PC-3 (cell line): ENCODE measurements at places on chromosomes 11 and 22. TPM values are rescaled to one million over a fixed set of nuclear protein-coding genes. Genes with fewer than 3 reads are reported as not detected.

PANX3 gene
- total RNA-seq = not detected in 2 replicates

GGTLC2 gene
- total RNA-seq = not detected in 2 replicates

TRPM5 gene
- 0.06 TPM in 1 of 2 replicates, not detected in the other for total RNA-seq

TRIM29 gene
- total RNA-seq = 31.8 and 38.5 TPM in 2 replicates

FAM227A gene
- 1.2 and 2.2 TPM in 2 replicates for total RNA-seq

GRCh38 chr11:73372375-73372993 is 3.7 kb upstream of the RELT start:
- H3K4me3 ChIP-seq = no peak overlapping the region
- H3K36me3 ChIP-seq = no peaks in the 10 kb centered on the region
- DNase-seq = peak; percentile 44
- no peak overlapping the region for H3K27ac ChIP-seq
- H3K27me3 ChIP-seq = no peaks in the 10 kb centered on the region

DNA sequence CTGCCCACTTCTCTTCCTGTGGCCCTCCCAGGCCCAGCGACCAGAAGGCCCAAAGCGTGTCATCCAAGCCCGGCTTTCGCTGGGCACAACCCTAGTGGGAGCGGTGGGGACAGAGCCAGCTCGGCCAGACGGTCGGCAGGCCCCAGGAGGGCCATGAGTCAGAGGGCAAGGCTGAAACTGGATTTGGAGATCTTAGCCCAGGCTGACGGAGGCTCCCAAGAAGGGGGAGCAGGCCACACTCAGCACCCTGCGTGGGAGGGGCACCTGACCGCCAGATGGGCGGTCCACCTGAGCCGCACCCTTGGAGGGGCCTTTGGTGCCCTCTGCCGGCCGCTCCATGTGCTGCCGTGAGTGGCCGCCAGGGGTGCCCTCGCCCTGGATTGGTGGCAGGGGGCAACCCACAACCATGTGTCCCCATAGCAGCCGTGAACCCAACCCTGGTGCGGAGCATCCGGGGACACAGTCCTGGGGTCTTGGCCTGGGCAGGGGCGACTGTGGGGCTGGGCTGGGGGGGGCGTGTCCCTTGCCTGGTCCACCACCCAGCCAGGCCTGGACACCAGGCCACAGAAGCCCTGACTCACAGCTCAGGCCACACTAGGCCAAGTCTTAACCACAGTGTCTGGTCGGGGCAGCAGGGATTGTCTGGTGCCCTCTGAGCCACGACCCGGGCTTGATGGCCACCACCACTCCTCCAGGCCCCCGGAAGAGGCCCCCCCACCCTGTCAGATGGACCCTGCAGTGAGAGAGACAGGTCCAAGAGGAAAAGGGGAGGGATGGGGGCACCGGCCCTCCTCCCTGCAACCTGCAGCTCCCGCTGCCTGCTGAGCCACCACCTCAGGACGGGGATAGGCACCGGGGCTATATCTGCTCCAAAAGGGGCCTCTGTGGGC is 19.2 kb upstream of the TALDO1 start:
- H3K27ac ChIP-seq = peak overlapping the region; percentile 83
- H3K4me1 ChIP-seq = peaks cover 17% of the 10 kb centered on the region
- H3K27me3 ChIP-seq = no peaks in the 10 kb centered on the region
- H3K36me3 ChIP-seq = peaks cover 7% of the 10 kb centered on the region

- no peak for DNase-seq
- no peak overlapping the region for H3K4me3 ChIP-seq
- no peaks in the 10 kb centered on the region for H3K36me3 ChIP-seq
- H3K4me1 ChIP-seq = no peaks in the 10 kb centered on the region
- H3K27ac ChIP-seq = no peak overlapping the region
Measured at GRCh38 chr11:106854429-106854828, 163.8 kb downstream of the GUCY1A2 start.

GRCh38 chr22:49929211-49929979 is 11.0 kb downstream of the CRELD2 start:
- H3K4me3 ChIP-seq = peak overlapping the region; percentile 53; the same call in 1 of the 2 replicates
- peaks cover 12% of the 10 kb centered on the region for H3K4me1 ChIP-seq
- H3K36me3 ChIP-seq = no peaks in the 10 kb centered on the region
- no peak overlapping the region for H3K27ac ChIP-seq
- no peaks in the 10 kb centered on the region for H3K27me3 ChIP-seq
- peak; percentile 62 for DNase-seq

DNA sequence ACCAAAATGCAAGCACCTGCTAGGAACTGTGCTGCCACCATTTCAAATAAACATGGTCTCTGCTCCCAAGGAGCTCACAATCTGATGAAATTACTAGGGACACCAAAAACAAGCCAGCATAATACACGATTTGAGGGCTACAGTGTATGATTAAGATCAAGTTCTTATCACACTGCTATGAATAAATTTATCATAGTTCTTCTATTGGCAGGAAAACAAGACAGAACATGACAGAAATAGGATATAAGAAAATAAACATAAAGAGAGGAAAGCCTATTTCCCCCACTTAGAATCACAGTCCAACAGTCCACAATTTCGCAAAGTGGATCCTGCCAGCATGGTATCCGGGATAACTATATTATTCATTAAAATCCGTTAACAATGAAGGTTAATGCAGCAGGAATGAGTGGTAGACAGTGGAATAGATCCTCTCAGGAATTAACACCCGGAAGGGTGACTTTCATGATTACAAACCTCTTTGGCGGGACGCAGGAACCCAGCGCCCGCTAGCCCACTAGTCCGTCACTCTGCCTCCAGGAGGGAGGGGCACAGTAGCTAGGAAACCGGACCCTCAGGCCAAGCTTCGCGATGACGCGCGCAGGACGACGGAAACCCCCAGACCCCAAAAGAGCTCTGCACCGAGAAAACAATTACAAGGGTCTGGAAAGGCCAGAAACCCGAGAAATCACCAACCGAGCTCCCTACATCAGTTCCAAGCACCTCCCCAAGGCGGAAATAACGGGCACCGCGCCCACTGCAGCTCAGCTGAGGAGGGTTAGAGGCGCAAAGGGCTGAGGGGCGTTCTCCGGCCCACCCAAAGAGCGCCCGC is 607 bp downstream of the CCDC82 start:
- peak overlapping the region; percentile 40 for H3K27ac ChIP-seq
- H3K4me3 ChIP-seq = peak overlapping the region; percentile 89
- no peaks in the 10 kb centered on the region for H3K27me3 ChIP-seq
- no peaks in the 10 kb centered on the region for H3K36me3 ChIP-seq

GRCh38 chr22:42769238-42769573 is 48.5 kb upstream of the A4GALT start:
- H3K36me3 ChIP-seq = no peaks in the 10 kb centered on the region
- no peak for DNase-seq
- no peaks in the 10 kb centered on the region for H3K4me1 ChIP-seq
- H3K4me3 ChIP-seq = no peak overlapping the region
- H3K27ac ChIP-seq = no peak overlapping the region
- no peaks in the 10 kb centered on the region for H3K27me3 ChIP-seq

GRCh38 chr11:2166091-2166851 is 5.3 kb upstream of the INS start:
- peak; percentile 52 for DNase-seq
- H3K4me3 ChIP-seq = no peak overlapping the region
- H3K27me3 ChIP-seq = no peaks in the 10 kb centered on the region
- H3K27ac ChIP-seq = no peak overlapping the region
- peaks cover 13% of the 10 kb centered on the region; the same call in 1 of the 2 replicates for H3K4me1 ChIP-seq

DNA sequence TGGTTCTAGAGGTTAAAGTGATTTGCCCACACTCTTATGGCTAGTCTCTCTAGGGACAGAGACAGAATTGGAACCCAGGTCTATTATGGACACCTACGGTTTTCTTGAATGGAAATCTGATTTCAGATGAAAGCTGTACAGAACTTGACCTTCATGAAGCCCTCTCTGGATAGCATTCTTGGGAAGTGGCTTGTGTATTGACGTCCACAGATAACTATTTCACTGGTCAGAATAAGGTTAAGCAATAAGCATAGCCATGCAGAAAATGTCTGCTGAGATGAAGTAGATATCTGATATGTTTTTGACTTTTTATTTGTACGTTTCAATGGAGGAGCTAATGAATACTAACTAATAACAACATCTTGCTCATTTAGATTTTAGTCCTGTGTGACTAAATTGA is 1.1 kb downstream of the TLCD5 start:
- H3K4me1 ChIP-seq = peaks cover 31% of the 10 kb centered on the region
- H3K27ac ChIP-seq = no peak overlapping the region
- H3K4me3 ChIP-seq = peak overlapping the region; percentile 72
- no peak for DNase-seq
- H3K27me3 ChIP-seq = no peaks in the 10 kb centered on the region
- peaks cover 4% of the 10 kb centered on the region; the same call in 1 of the 2 replicates for H3K36me3 ChIP-seq

GRCh38 chr11:84681456-84681855 is 945.7 kb downstream of the DLG2 start:
- H3K27ac ChIP-seq = no peak overlapping the region
- H3K27me3 ChIP-seq = peaks cover 17% of the 10 kb centered on the region
- no peaks in the 10 kb centered on the region for H3K36me3 ChIP-seq
- no peak overlapping the region for H3K4me3 ChIP-seq
- DNase-seq = no peak

GRCh38 chr22:35754761-35755160 is 37.1 kb downstream of the APOL5 start:
- H3K27me3 ChIP-seq = no peaks in the 10 kb centered on the region
- H3K27ac ChIP-seq = no peak overlapping the region
- H3K4me3 ChIP-seq = no peak overlapping the region
- H3K36me3 ChIP-seq = peaks cover 17% of the 10 kb centered on the region

DNA sequence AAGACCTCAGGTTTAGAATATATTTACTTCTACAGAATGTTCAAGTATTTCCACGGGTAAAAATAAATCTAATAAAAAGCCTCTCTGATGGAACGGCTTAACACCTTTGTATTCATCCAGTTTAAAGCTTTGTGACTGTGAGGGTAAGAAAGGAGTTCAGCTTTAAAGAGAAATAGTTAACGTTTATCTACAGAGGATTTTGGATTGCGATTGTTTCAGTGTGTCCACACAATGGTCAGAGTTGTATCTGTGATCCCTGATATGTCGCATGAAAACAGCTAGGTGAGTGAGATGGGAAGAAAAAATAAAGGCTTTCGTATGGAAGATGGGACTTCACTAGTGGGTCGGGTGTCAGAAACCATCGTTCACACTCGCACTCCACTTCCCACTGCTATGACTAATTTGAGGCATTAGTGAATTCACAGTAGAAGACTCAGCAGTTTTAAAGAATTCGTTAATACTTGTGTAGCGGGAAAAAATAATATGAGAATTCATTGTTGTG is 1.6 kb downstream of the APLP2 start:
- H3K27ac ChIP-seq = peak overlapping the region; percentile 7
- H3K27me3 ChIP-seq = no peaks in the 10 kb centered on the region
- no peaks in the 10 kb centered on the region for H3K36me3 ChIP-seq
- peak overlapping the region; percentile 78 for H3K4me3 ChIP-seq

DNA sequence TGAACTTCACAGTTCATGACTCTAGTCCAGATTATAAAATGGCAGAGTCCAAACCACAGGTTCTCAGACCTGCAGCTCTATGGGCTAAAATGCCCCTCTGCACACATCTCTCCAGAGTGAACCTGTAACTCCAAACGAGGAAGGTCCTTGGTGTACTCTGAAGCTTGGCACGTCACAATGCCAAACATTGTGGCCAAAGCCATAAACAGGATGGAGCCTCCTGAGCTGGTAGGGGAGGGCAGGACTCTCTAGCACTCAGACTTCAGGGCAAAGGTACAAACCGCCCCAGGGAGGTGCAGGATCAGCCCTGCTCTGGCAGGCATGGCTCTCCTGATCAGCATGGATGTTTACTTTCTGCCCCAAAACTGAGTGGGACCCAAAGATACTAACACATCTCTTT is 2.3 kb downstream of the SCUBE2 start:
- no peak for DNase-seq
- H3K36me3 ChIP-seq = no peaks in the 10 kb centered on the region
- no peaks in the 10 kb centered on the region for H3K4me1 ChIP-seq
- H3K27ac ChIP-seq = no peak overlapping the region
- H3K27me3 ChIP-seq = peaks cover 27% of the 10 kb centered on the region
- no peak overlapping the region for H3K4me3 ChIP-seq

GRCh38 chr11:101278286-101278685 is 148.7 kb upstream of the PGR start:
- H3K4me3 ChIP-seq = no peak overlapping the region
- DNase-seq = no peak
- no peaks in the 10 kb centered on the region for H3K36me3 ChIP-seq
- H3K27ac ChIP-seq = no peak overlapping the region
- H3K4me1 ChIP-seq = no peaks in the 10 kb centered on the region
- peaks cover 23% of the 10 kb centered on the region for H3K27me3 ChIP-seq

- peaks cover 6% of the 10 kb centered on the region; the same call in 1 of the 2 replicates for H3K4me1 ChIP-seq
- H3K36me3 ChIP-seq = no peaks in the 10 kb centered on the region
- H3K27ac ChIP-seq = no peak overlapping the region
- no peaks in the 10 kb centered on the region for H3K27me3 ChIP-seq
Measured at GRCh38 chr11:61273178-61274078, 21.7 kb downstream of the VWCE start.

- H3K27me3 ChIP-seq = peaks cover 97% of the 10 kb centered on the region
- DNase-seq = no peak
- H3K4me1 ChIP-seq = no peaks in the 10 kb centered on the region
- H3K36me3 ChIP-seq = no peaks in the 10 kb centered on the region
- H3K27ac ChIP-seq = no peak overlapping the region
- H3K4me3 ChIP-seq = no peak overlapping the region
Measured at GRCh38 chr11:122978299-122978620, 3.4 kb downstream of the BSX start.

DNA sequence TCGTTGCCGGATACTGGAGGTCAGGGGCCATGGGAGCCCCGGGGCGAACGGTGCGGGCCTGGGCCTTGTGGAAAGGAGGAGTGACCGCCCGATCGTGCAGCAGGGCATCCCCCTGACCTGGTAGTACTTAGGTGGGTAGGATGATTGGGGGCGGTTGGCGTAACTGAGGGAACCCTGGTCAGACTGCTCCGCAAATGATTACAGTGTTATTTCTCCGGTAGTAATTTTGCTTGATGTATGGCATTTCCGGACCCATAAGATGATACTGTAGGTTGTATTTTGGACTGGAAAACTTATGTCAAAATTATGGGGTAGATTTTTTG is 762 bp downstream of the MTMR3 start:
- peaks cover 10% of the 10 kb centered on the region; the same call in 1 of the 2 replicates for H3K4me1 ChIP-seq
- peak overlapping the region; percentile 86 for H3K4me3 ChIP-seq
- H3K36me3 ChIP-seq = no peaks in the 10 kb centered on the region
- no peak for DNase-seq

DNA sequence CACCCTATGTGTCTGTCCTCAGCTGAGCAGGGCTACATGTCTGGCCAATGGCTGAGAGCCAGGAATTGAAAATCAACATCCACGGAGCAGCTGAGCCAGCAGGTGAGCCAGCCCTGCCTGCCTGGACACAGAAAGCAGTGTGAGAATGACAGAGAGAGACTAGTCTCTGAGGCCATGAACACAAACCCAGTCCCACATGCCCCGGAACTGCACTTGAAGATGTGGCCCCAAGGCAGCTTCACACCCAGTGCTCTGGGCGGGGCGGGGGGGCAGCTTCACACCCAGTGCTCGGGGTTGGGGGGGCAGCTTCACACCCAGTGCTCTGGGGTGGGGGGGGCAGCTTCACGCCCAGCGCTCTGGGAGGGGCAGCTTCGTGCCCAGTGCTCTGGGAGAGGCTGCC is 37.6 kb downstream of the TRMU start:
- H3K4me1 ChIP-seq = peaks cover 11% of the 10 kb centered on the region
- H3K27me3 ChIP-seq = no peaks in the 10 kb centered on the region
- no peak overlapping the region for H3K27ac ChIP-seq
- H3K36me3 ChIP-seq = peaks cover 5% of the 10 kb centered on the region
- DNase-seq = no peak
